NCI-H524 (cell line): ENCODE measurements at places on chromosomes 13 and 19.

GRCh38 chr19:29662604-29663404, 2.5 kb upstream of the PLEKHF1 start:
- no peak for DNase-seq

DNA sequence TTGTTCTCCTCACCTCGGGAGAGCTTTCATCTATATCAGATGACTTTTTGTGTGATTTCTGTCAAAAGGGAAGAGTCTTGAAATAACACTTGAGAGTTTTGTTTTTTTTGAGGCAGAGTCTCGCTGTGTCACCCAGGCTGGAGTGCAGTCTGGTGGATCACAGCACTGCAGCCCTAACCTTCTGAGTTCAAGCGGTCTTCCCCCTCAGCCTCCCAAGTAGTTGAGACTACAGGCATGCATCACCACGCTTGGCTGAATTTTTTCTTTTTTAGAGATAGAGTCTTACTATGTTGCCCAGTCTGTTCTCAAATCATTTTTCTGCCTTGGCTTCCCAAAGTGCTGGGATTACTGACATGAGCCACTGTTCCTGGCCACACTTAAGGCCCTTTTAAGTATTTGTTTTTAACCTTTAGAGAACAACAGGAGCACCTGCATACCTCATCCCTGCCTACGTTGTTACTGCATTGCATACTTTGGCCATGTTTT, 11.4 kb downstream of the NDFIP2 start:
- DNase-seq: no peak

- no peak for DNase-seq
These were observed 35.4 kb upstream of the MCF2L start for GRCh38 chr13:112933649-112934048.

GRCh38 chr13:36736119-36736726, 62.4 kb downstream of the SERTM1 start:
- DNase-seq: peak; percentile 53

DNA sequence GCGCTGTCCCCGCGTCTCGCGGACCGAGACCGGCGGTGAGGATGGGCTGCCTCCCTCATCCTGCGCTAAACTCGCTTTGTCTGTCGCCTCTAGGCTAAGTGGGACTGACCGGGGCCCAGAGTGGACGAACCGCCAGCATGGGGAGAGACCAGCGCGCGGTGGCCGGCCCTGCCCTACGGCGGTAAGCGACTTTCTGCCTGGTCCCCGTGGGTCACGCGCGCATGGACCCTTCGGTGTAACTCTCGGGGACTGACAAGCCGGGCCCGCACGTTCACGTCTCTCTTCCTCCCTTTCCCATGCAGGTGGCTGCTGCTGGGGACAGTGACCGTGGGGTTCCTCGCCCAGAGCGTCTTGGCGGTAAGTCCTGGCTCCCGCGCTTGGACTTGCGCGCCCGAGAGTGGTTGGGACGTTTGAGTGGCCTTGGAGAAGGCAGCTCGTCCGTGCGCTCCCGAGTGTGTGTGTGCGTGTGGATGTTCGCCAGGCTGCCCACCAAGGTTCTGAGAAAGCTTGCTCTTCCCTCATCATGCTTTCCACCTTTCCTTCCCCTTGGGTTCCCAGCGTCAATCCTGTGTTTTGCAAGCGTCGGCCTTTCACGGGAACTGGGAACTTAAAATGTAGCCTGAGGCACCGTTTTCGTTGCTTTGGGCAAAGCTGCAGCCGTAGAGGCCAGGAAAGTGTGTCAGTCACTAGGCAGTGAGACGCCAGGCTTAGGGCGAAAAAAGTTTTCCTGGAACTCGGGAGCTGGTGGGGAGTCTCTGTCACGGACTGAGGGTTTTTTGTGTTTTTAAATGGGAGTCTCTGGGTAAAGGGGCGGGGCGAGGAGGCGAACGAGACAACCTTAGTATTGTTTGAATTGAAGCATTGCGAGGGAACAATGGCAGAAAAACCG, 927 bp downstream of the COL4A2 start:
- no peak for DNase-seq

- no peak for DNase-seq
These were observed 421.6 kb upstream of the SLC10A2 start for GRCh38 chr13:103487841-103488240.

DNA sequence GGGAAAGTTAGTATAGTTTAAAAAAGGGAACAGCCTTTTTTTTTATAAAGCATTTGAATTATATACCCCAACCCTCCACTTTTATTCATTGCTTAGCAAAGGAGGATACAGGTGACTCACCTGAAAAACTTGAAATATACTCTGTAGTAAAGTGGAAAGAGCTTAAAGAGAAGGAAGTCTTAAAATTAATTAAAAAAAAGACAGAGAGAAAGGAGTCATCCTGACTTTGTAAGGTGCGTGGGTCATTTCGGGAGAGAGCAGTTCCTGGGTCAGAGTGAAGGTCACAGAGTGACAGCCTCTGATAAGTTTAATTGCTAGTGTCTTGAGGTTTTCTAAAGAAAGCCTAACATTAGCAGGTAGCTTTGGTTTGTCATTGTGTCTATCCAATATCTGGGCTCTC, 310.3 kb downstream of the KLF5 start:
- no peak for DNase-seq

GRCh38 chr19:52880895-52881389, 16.5 kb downstream of the ZNF320 start:
- DNase-seq: no peak

DNA sequence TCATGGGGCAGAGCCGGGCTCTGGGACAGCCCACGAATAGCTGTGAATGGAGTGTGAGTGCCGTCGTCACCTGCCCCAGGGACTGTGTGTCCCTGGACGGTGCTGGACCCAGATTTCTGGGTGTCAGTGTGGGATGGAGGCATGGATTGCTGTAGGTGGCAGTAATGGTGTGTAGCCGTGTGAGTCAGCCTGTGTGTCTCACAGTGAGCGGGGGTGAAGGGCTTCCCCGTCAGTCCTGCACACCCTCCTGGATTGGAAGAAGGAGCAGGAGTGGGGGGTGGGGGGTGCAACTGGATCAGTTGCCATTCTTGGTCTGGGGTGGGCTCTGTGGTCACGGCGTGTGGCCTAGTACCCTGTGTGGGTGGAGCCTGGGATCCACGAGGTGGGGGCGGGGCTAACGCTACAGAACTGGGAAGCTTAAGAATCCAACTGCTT, 6.5 kb upstream of the LTBP4 start:
- DNase-seq: no peak

DNA sequence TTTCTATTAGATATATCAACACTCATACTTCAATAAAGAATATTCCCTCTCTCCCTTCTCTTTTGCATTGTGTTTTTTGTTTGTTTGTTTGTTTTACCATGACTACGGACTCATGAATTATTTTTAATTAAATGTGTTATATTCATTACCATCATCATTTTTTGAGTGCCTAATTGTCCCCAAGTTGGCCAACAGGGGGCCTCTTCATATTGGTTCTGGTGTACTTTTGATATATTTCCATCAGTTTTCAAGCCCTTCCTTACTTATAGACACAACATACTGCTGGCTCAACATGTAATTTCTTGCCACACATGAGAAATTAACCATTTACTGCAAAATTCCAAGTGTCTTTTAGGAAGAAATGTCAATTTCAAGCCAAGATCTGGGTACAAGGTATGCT, 54.5 kb upstream of the GPC6 start:
- DNase-seq: no peak

GRCh38 chr19:3699741-3700241, 477 bp downstream of the PIP5K1C start:
- no peak for DNase-seq

GRCh38 chr19:38769635-38770211, 3.6 kb downstream of the LGALS7 start:
- DNase-seq: no peak

- no peak for DNase-seq
These were observed 78.0 kb upstream of the OXGR1 start for GRCh38 chr13:97072297-97072696.

GRCh38 chr19:24081056-24081455, 5.9 kb upstream of the ZNF254 start:
- DNase-seq: no peak

DNA sequence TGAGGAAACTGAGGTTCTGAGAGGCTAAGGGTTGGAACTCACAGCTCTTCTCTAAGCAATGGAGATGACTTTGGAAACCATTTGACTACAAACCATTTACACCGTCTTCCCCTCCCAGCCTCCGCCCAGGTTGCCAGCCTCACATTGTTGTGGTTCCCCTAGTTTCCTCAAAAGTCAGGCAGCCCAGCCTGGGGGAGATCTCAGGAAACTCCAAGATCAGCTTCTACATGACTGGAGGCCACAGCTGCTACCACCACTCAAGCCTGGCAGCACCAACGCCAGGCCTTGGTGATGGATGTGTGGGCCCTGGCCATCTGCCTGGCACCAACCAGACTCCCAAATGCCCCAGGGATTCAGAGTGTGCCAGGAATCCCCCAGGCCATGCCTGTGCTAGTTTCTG, 207.9 kb downstream of the TSHZ3 start:
- DNase-seq: no peak

GRCh38 chr13:40433577-40433976, 232.9 kb downstream of the FOXO1 start:
- DNase-seq: no peak
